ENCODE measurements at places on chromosomes 6 and 20.

DNA sequence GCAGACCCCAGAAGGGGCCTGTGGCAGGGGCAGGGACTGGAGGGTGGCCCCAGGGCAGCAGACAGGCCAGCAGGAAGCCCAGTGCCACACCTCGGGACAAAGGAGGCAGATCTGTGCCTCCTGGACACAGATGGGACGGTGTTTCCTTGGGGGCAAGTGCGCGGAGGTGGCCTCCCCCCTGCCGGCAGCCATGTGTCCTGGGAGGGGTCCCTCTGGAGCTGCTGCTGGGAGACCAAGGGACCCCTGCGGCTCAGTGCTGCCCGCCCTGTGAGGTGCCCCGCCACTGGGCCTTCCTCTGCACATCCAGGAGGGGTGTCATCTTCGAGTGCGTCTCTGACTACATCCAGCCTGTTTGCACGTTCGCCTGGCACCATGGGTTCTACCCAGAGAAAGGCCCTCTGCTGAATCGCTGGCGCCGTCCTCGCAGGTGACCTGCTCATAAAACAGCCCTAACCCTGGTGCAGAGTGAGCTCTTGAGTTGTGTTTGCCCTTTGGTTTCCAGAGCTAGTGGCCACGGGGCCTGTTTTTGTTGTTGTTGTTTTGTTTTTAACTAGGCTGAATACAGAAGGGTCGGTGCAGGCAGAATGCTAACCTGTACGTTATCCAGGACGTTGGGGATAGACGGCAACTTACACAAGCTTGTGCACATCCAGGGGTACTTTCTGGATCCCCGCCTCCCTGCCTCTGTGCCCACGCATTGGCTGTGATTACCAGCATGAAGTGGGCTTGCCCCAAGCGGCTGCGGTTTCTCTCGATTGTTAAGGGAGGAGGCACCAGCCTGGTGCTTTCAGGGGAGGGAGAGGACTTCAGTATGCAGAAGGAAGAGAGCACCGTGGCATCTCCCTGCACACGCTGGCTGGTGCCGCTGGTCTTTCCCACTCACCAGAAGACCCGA lies 1.3 kb upstream of the KCNQ2 start:
- no peak for DNase-seq

DNA sequence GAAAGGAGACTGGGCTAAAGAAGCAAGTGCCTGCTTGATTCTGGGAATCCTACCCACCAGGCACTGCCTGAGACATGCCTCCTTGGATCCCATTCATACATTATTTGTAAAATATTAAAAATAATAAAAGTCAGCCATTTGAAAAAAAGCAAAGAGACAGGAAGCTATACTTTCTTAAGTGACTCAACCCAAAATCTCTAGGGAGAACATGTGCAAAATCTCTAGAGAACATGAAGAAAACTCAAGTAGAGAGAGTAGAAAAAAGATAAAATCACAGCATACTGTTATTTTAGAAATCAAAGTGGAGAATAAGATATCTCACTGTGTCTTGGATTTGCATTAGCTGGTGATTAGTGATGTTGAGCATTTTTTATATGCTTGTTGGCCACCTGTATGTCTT lies 197.2 kb upstream of the GGTLC1 start:
- no peak for DNase-seq

GRCh38 chr6:24856901-24857670 lies 58.4 kb upstream of the ARMH2 start:
- DNase-seq, result no peak

GRCh38 chr6:112620812-112621569 lies 273.9 kb downstream of the RFPL4B start:
- no peak for DNase-seq

GRCh38 chr6:38115626-38116008 lies 296.1 kb downstream of the ZFAND3 start:
- DNase-seq, result no peak

- no peak for DNase-seq
Observed at GRCh38 chr6:133587546-133588160, 301.3 kb upstream of the TCF21 start.

DNA sequence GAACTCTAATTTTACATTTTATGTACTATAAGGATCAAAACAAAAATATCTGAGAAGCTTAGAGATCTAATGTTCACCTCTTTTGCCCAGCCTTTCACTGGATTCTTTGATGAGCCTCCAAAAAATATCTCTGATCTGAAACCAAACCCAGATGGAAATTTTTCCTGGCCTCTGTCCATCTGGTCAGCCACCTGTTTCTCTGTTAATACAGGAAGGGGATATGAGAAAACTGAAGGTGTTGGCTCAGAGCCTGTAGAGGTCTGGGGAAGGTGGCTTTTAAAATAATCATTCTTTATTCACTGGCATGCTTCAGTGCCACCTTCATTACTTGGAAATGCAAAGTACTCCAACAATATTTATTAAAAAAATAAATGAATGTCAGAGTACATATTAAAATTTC lies 8.5 kb upstream of the MCM3 start:
- no peak for DNase-seq

DNA sequence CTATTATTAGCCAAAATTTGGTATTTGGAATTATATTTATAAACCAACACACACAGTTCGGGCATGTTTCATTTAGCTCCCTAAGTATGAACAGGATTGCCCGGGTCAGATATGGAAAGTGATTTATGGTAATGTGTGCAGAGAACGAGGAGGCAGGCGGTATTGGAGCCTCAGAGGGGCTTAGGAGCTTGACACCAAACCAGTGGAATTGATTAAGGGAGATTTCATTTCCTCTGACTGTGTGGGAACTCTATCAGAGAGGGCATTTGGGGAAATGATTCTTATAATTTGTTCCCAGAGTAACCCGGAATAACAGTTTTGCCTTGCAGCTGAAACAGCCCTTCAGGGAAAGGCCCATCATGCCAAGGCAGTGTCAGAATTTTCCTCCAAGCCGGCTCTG lies 115.1 kb upstream of the SPTLC3 start:
- no peak for DNase-seq

- no peak for DNase-seq
Observed at GRCh38 chr6:155955038-155955437, 499.4 kb upstream of the NOX3 start.

DNA sequence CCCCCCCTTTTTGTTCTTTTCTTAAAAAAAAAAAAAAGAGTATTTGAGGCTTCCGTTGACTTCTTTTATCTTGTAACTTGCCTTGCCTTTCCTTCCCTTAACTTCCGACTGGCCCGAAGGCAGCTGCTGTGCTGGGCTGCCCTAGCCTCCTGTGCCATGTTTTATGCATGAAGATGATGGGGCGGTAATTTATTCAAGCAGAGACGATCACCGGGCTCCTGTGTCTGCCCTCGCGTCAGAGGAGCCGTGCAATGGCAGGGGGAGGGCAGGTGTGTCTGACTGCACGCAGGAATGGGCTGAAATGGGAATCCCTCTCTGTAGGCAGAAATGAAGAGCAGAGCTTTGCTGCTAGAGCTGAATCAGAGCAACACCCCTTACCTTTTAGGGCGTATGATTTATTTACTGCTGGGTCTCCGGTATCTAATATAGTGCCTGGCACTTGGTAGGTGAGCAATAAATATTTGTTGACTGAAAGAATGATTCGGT lies 106.3 kb upstream of the RIPOR2 start:
- DNase-seq, result no peak

GRCh38 chr6:25503686-25504085 lies 148.3 kb upstream of the SCGN start:
- DNase-seq, result no peak

GRCh38 chr6:139708337-139709199 lies 334.1 kb upstream of the CITED2 start:
- DNase-seq, result peak; percentile 11

DNA sequence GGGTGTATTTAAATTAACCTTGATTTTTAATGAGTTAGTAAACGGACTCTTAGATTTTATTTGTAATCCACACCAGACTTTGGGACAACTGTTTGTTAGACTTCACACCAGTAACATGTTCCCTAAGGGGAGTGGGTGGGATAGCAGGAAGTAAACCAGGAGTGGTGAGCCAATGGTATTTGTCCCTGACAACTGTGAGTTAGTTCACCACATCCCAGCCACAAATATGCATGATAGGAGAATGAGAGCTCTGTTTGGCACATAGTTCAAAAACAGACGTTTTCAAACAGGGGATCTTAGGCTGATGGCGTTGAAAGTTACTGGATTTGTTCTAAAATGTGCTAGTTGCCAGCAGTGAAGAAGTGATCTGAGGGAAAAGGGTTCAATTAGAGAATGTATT lies 18.7 kb upstream of the COL10A1 start:
- no peak for DNase-seq

- no peak for DNase-seq
Observed at GRCh38 chr6:28267695-28268059, 734 bp downstream of the ZSCAN26 start.

GRCh38 chr20:16848526-16848925 lies 100.4 kb downstream of the OTOR start:
- DNase-seq, result no peak

DNA sequence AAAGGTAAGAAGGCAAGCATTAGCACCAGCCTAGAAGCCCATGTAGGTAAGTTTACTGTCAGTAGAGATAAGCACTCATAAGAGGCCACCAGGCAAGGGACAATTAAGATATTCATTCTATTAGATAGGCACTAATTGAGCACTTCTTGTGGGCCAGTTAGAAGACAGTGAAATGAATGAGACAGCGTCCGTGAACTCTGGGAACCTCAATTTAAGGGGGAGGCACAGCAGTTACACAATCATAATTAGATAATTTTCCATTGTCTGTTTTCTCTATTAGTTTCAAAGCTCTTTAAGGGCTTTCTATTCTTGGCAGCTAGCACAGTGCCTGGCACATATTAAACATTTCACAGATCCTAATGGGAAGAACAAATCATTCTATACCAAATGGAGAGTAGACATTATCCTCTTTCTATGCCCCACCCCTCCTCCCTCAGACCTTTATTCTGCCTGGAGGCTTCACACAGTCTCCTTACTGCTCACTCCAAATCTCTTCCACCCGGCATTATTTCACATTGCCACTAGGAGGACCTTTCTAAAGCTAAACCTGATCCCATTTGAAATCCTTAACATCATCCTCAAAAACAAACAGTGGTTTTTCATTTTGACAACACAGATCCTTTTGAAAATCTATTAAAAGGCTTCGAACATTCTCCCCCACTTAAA lies 529.6 kb downstream of the ADGRB3 start:
- DNase-seq, result no peak

DNA sequence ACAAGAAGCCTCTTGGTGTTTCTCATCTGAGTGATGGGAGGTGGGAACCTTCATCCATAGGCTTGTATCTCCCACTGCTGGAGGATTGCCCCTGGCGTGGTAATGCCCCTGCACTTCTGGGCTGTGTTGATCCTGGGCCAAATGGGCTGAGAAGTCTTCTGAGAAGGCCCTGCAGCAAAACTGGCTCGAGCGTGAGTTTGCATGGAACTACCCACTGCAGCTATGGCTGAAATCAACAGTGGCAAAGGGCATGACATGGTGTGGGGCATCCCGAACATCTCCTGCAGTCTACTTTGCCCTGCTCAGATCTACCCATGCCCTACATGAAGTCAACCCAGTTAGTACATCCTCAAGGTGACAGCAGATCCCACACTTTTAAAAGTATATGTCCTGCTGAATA lies 130.6 kb downstream of the NRN1 start:
- no peak for DNase-seq

GRCh38 chr6:33126101-33126714 lies 50.4 kb downstream of the HLA-DPB1 start:
- peak; percentile 22 for DNase-seq

DNA sequence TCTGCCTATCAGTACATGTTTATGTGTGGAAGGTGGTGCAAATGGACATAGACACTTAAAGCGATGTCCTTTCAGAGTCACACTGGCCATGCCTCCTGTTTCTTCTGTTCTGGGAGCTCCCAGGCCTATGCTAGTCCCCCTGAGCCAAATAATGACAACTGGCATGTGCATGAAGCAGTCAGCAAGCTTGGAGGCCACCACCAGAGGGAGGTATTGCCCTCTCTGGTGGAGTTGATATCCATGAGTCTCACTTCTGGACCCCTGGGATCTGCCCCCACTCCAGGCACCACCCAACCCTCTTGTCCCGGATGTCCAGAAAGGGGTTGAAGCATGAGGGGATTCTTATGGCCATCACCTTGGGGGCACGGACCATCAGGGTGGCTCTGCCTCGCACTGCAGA lies 172.2 kb downstream of the AIG1 start:
- DNase-seq, result no peak

GRCh38 chr6:137697267-137697938 lies 169.7 kb upstream of the TNFAIP3 start:
- DNase-seq, result no peak

GRCh38 chr20:32045999-32046398 lies 6.0 kb upstream of the HCK start:
- no peak for DNase-seq

DNA sequence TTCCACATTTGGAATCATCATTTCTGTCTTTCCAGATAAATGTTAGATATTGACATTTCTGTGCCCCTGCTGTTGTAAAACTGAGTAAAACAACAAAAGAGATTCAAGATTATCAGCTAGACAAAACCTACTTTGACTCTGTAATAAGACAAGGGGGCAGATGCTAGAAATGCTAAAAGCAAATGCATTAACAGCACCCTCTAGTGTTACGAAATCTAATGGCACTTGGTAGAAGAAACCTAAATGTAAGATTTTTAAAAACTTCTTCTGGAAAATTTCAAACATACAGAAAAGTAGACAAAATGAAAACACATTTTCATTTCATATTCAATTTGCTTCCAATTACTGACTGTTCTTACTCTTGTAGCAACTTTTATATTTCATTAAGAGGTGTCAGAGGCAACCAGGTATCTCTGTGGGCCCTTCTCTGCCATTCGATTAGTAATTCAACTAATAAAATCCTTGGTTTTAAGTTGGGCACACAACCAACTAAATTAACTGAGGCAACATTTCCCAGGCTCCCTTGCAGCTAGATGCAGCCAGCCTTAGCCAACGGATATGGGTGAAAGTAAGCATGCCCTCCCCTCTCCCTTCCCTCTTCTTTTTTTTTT lies 45.0 kb downstream of the SLC23A2 start:
- DNase-seq, result peak; percentile 46

GRCh38 chr6:137265561-137266308 lies 46.5 kb upstream of the IFNGR1 start:
- DNase-seq, result no peak

DNA sequence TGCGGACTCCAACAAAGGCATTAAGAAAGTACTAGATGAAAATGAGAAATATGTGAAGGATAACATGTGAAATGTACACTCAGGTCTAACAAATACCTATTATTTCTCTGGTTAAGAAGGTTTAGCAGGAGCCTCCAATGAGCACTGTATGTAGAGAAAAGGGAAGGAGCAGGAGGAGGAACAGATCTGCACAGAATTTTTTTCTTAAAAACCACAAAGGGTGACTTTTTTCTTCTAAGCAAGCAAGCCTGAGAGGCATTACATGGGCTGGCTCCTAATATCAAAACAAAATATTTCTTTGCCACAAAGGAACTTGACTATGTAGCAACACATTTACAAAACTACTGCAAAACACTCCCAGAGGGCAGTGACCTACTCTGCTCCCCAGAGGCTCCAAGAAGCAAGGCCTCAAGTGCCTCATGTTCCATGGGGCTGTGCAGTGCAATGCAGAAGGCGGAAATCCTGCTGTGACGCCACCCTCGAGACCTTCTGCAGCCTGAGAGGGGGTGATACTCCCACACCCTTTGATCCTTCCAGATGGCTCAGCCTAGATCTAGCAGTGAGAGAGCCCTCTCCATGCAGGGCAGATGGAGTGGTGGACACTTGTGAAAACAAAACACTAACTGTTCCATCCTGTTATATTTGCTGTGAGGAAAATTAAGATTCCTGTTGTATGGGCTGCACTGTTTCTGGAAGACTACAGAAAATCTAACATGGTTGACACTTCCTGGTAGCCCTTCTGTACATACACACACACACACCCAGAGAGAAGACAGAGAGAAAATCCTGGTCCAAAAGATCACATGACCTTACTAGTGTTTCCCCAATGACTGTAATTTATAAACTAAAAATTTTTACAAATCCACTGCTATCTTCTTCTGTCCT lies 36.0 kb upstream of the SMIM29 start:
- no peak for DNase-seq
